ENCODE measurements at places on chromosomes 6 and 20. TPM values are rescaled to one million over a fixed set of nuclear protein-coding genes. Genes with fewer than 3 reads are reported as not detected.
A peak's percentile ranks its signal among the peaks of the same experiment; 100 is the strongest.

DNA sequence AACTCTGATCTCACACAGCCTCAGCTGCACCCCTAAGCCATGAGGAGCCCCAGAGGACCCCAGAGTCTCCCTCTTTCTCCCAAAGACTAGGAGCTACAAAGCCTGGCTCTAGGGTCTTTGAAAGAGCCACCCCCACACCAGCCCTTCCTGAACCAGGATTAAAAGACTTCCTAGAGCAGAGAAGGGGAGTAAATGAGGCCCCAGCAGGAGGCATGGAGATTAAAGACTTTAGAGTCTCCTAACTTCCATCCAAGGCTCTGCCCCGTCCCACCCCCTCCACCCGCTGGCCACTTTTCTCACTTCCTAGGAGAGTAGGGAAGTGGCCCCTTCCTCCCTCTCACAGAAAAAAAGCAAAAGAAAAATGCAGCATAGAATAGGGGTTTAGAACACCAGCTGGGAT, 1.7 kb downstream of the PREX1 start:
- no peak overlapping the region for H3K27ac ChIP-seq
- H3K4me1 ChIP-seq = no peaks in the 10 kb centered on the region
- H3K4me3 ChIP-seq = peak overlapping the region; percentile 63
- H3K27me3 ChIP-seq = no peaks in the 10 kb centered on the region

DNA sequence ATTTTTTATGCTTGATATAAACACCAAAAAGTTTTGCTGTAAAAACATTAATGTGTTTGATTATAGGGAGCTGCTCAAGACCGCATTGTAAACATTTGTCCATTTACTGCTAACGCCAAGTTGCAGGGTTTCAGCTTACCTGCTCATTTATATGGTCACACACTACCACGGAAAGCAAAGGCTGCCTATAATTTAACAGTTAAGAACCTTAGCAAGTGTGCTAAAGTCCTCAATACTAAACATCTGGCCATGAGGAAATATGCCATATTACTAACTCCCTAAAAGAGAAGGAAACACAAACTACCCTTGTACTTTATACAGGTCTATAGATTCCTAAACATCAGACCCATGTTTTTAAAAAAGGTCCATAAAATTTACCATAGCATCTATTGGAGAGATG, 129.5 kb downstream of the ASCC3 start:
- no peak overlapping the region for H3K4me3 ChIP-seq
- no peak overlapping the region for H3K27ac ChIP-seq
- no peaks in the 10 kb centered on the region for H3K27me3 ChIP-seq

DNA sequence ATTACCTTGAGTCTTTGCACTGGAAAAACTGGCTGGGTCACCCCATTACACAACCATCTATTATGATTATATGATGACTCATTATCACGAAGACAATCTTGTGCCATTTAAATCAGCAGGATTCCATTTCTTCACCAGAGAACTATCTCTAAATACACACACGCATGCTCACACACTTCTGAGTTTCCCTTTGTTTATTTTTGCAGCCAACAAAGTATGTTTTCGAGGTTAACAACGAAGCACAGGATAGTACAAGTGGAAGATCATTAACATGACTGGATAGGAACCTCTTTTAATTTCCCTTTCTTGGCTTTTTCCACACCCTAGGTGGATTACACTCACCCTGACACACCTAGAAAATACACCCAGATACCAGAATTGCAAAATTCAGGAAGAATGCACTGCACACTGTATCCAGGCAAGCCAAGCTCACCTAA, 18.9 kb downstream of the PERP start:
- no peaks in the 10 kb centered on the region for H3K27me3 ChIP-seq
- H3K27ac ChIP-seq = peak overlapping the region; percentile 84
- H3K36me3 ChIP-seq = no peaks in the 10 kb centered on the region
- peaks cover 9% of the 10 kb centered on the region for H3K4me1 ChIP-seq
- no peak for DNase-seq
- H3K4me3 ChIP-seq = no peak overlapping the region

DNA sequence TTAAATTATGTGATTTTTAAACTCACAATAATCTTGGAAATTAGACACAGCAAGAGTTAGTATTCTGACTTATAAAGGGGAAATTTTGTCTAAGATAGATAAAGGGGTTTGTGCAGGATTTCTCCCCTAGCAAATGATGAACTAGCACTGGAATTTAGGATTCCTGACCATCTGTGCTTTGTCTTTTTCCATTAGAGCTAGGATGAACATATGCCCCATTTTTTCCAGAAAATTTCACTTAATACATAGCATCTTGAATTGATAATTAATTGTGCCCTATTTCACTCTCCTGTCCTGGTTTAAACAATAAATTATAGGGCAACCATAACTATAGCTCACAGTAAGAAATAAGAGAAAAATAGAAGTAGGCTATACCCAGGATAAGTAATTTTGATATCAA, 601.0 kb downstream of the GRIK2 start:
- no peaks in the 10 kb centered on the region for H3K36me3 ChIP-seq
- no peak for DNase-seq
- no peak overlapping the region for H3K4me3 ChIP-seq
- no peaks in the 10 kb centered on the region for H3K4me1 ChIP-seq
- H3K27me3 ChIP-seq = no peaks in the 10 kb centered on the region

GRCh38 chr6:18209539-18210197, 54.4 kb downstream of the KDM1B start:
- no peaks in the 10 kb centered on the region for H3K4me1 ChIP-seq
- peak overlapping the region; percentile 8 for H3K4me3 ChIP-seq
- DNase-seq = no peak
- H3K27me3 ChIP-seq = no peaks in the 10 kb centered on the region
- H3K27ac ChIP-seq = no peak overlapping the region

GRCh38 chr6:28215425-28215824, 9.7 kb upstream of the ZSCAN9 start:
- DNase-seq = no peak
- H3K36me3 ChIP-seq = no peaks in the 10 kb centered on the region
- no peak overlapping the region for H3K4me3 ChIP-seq
- H3K27ac ChIP-seq = no peak overlapping the region
- H3K27me3 ChIP-seq = peaks cover 22% of the 10 kb centered on the region
- H3K4me1 ChIP-seq = peaks cover 4% of the 10 kb centered on the region

- peaks cover 16% of the 10 kb centered on the region for H3K4me1 ChIP-seq
- H3K27me3 ChIP-seq = no peaks in the 10 kb centered on the region
- H3K4me3 ChIP-seq = no peak overlapping the region
- DNase-seq = peak; percentile 57
- H3K27ac ChIP-seq = no peak overlapping the region
These were observed 33.1 kb downstream of the MOCS1 start for GRCh38 chr6:39901116-39901655.

The NOX3 gene
- not detected for total RNA-seq

The CDK19 gene
- 6.5 TPM for total RNA-seq

Data from right lobe of liver (tissue), 6 donors.